IMR-90 (cell line): ENCODE measurements at places on chromosomes 12 and 14.

GRCh38 chr12:19937161-19937560 lies 431.2 kb upstream of the PDE3A start:
- DNase-seq = no peak

GRCh38 chr12:21276826-21277225 lies 57.9 kb downstream of the SLCO1A2 start:
- no peak for DNase-seq

- DNase-seq = peak; percentile 72
Observed at GRCh38 chr12:50220363-50220995, 53.3 kb upstream of the CERS5 start.

DNA sequence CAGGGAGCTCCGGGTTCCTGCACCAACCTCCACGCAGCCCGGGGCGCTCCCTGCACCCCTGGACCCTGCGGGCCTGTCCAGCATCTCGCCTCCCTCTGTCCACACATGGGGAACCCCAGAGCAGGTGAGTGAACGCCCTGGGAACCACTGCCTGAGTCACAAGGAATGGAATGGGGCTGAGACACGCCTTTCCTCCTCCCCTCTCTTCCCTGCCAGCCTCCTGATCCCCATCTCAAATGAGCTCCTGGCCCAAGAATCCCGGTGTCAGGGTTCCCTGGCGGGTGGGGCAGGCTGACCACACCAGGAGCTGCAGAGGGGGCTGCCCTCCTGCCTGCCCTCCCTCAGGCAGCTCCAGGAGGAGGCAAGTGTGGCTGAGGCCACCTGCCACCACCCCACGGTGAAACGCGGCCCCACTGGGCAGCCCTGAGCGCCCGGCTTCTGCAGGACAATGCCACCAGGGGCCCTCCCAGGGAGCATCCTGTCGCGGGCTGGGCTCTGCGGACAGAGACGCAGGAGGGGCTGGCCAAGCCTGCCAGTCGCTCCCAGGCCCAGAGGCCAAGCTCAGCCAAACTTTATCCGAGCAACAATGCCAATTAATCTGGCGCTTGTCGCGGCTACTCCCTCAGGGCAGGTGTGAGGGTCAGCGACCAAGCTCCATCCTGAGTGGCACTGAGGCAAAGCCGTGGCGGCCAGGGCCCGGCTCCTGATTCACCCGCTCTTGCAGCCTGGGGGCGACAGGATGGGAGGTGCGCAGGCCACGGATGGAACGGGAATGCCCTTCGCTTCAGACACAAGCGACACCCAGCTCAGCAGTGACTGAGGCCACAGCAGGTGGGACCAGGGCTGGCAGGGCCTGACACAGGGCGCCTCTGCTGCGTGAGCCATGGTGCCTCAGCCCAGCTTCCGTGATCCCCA lies 44.3 kb downstream of the GALNT9 start:
- DNase-seq = no peak

- no peak for DNase-seq
Observed at GRCh38 chr12:129564768-129565167, 339.1 kb downstream of the TMEM132D start.

DNA sequence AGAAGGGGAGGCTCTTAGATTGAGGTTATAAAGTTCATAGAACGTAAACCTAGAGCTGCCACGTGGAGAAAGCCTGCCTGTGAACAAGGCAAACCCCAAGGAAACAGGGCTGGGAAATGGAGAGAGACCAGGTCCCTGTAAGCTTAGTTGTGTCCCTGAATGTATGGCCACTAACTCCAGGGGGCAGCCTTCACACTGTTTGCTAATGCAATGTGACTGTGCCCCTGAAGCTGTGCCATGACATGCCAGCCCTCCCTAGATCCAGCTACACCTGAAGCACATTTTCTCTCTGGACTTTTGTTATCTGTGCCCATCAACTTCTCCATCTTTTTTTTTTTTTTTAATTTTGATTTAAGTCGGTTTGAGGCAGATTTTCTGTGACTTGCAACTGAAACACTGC lies 60.6 kb upstream of the TMCC3 start:
- peak; percentile 4 for DNase-seq

DNA sequence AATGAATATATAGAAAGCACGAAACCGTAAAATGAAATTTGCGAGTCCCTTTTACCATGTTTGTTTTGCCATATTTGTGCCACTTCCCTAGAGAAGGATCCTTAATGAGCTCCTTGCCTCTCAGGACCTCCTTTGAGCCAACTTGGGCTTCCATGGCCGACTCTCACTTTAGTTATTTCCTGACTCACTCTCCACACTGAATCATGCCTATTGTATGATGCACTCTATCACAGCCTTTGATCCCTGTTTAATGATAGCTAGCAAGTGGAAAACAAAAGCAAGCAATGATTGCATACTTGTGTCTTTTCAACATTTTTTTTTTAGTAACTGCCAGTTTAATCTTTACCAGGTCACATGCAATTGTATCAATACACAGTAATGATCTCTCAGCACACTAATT lies 153.2 kb downstream of the CCER1 start:
- DNase-seq = peak; percentile 48

DNA sequence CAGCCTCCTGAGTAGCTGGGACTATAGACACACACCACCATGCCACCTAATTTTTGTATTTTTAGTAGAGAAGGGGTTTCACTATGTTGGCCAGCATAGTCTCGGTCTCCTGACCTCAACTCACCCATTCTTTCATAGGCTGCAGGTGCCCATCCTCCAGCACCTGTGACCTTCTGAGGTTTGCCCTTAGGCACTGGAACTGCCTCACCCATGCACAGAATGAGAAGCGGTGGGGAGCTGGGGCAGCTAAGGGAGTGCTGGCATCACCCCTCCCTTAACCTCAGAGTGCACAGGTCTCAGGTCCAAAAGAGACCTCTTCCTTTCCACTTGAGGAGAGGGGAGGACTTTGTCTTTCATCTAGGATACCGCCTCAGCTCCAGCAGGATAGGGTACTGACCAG lies 177.4 kb upstream of the CCDC198 start:
- DNase-seq = no peak

DNA sequence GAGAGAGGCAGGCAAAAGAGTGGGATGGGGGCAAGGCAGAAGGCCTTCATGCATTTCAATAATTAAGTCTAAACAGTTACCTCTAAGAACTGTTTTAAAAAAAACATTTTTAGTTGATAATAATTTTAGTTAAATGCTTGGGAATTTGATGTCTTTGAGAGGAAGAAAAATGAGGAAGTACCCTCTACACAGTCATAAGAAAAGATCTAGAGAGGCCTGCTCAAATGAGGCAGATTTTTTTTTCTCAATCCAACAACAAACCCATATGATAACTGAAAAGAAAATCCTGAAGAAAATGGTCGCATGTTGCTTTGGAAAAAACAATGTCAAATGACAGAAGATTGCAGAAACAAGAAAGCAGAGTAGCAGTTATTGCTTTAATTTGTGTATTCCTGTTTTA lies 25.6 kb downstream of the SINHCAF start:
- DNase-seq = no peak

- peak; percentile 61 for DNase-seq
Observed at GRCh38 chr12:7907009-7907408, 29.0 kb downstream of the SLC2A3 start.

GRCh38 chr12:79737875-79738718 lies 47.3 kb upstream of the PAWR start:
- peak; percentile 70 for DNase-seq

DNA sequence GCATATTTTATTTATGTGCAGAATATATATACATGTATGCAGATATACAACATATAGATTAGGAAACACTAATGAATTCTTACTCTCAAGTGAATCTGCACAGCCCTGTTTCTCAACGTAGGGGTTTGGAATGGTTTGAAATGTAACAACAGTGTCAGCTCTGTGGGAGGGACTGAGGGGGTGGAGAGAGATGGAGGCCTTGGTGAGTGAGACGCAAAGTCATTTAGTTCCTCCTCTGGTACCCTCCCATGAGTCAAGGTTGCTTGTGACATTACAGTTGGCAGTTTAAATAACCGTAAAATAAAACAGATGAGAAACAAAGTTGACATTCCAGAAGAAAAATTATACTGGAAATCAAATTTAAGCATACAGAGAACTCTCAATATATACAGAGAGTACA lies 313.0 kb upstream of the PRKD1 start:
- peak; percentile 37 for DNase-seq

DNA sequence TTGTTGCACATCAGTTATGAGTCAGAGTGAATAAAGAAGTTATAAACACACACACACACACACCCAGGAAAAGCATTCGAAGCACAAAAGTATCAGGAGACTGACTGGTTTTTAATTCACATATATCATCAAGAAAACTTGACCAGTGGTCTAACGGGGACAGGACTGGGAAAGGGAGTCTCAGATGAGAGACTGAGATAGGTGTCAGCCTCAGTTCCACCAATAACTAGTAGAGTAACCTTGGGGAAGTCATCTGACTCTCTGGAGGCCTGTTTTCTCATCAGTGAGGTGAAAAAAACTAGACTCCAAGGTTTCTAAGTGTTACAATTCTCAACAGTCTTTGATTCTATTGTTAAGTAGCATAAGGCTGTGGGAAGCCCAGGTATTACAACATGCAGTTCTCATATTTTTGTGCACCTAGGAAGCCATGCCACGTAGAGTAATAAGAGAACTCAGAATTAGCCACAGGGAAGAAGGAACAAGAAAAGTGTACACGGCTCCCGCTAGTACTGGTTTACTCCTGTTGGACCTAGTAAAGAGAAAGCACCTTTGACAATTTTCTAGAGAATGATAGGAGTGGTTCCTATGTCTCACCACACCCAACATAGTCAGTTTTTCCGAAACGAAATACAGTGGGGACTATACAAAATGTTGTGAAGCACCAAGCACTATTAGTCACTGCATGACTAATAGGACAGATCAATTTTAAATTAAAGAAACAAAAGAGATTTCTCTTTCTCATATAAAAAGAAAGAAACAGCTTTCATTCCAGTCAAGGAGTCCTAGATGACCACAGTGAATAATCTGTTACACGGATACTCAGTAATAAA lies 5.0 kb downstream of the PPTC7 start:
- peak; percentile 88 for DNase-seq

DNA sequence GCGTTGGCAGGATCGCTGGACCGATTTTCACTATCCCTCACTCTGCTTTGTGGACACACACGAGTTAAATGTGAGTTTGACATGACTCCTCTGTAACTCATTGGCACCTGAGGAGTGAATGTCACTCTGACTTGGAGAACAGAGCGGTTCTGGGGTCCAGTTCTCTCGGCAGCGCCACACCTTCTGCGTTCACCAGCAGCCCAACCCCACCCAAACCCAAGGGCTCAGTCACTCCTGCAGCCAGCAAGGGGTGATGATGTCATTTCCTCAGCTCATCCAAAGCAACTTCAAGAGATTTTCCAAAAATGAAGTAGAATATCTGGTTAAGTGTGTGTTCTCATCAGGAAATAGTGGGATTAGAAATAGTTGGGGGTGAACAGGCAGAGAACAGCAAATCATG lies 36.3 kb downstream of the ADGRD1 start:
- DNase-seq = no peak

GRCh38 chr12:12032851-12033797 lies 37.6 kb upstream of the BCL2L14 start:
- peak; percentile 87 for DNase-seq

- no peak for DNase-seq
Observed at GRCh38 chr12:128992550-128992949, 139.3 kb downstream of the GLT1D1 start.

- DNase-seq = no peak
Observed at GRCh38 chr12:71183846-71184245, 26.0 kb upstream of the TSPAN8 start.

- DNase-seq = peak; percentile 20
Observed at GRCh38 chr12:104662203-104662602, 205.5 kb downstream of the CHST11 start.

- no peak for DNase-seq
Observed at GRCh38 chr12:116538682-116539305, 20.4 kb upstream of the MAP1LC3B2 start.

- peak; percentile 15 for DNase-seq
Observed at GRCh38 chr14:86892152-86892956, 1100.6 kb downstream of the GALC start.

DNA sequence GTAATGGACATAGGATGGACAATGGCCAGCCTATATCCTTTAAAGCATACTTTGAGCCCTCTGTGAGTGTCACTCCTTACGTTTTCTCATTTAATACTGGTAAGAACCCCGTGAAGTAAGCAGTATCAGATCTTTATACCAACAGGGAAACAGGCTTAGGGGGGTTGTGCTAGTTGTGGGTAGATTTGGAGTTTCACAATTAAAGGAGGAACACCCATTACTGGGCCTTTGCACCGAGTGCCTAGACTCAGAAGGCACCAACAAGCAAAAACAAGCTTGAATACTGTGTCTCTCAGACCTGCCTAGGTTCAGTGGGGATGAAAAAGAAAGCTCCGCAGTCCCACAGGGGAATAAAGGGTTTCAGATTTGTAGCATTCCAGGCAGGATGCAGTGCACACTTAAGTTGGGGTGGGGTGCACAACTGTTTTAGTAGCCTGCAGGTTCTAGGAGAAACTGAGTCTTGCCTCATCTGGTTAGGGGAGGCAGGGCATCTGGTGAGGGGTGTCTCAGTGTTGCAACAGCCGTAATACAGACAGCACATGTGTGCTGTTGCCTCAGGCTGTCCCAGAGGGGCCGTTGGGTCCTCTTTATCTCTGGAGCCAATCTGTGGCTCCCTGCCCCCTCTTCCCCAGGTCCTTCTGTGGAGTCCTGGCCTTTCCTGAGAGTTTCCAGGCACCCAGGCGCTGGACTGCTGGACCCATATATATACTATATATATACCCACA lies 51.2 kb downstream of the IRAK3 start:
- no peak for DNase-seq

- peak; percentile 94 for DNase-seq
Observed at GRCh38 chr14:51616724-51617409, 34.8 kb upstream of the FRMD6 start.

- no peak for DNase-seq
Observed at GRCh38 chr12:109611223-109611622, 37.6 kb downstream of the MVK start.

DNA sequence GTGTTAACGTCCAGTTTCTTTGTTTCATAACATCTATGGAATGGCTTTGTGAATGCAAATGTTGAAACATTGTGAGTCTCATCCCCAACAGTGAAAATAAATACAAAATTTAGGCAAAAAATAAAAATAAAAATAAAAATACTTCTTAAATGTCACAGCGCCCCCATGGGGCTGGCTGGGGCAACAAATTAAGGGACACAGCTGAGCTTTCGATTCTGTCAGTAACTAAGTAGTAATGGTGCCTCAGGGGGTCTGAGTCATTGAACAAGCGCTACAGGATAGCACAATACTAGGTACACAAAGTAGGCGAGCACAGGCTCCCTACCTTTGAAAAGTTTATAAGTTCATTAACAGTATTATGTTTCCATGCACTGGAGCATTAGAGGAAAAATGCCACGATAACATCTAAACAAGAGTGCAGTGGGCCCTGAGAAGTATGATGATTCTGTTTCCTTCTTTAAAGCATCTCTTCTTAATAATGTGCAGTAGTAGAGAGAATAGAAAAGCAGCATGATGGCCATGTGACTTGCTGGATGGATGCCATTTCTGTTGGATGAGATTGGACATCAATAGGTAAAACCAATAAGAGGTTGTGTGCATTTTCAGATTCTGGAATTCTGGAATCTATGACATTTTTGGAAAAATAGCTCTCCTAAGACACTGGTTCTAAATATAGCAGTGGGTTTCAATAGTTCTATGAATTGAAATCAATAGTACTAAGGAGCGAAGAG lies 667.2 kb downstream of the DIO2 start:
- peak; percentile 66 for DNase-seq

GRCh38 chr12:5900533-5901205 lies 44.4 kb downstream of the ANO2 start:
- DNase-seq = no peak

GRCh38 chr12:7008864-7009263 lies 9.4 kb downstream of the LPCAT3 start:
- DNase-seq = no peak
